ENCODE measurements at places on chromosomes 4 and X.

DNA sequence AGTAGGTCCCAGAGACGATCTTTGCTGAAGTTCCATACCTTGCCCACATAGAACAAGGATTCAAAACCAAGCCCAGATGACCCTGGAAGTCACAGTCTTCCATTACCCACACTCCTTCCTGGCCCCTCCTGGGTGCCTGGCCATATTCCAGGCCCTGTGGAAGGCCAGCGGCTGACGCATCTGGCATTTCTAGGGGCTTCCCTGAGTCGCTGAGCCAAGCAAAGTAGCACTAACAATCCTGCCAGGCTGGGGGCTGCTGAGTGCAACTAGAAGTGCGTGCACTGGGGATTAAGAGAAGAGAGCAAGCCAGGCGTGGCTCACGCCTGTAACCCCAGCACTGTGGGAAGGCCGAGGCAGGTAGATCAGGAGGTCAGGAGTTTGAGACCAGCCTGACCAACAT, 175.2 kb upstream of the CPEB2 start:
- no peak for DNase-seq

DNA sequence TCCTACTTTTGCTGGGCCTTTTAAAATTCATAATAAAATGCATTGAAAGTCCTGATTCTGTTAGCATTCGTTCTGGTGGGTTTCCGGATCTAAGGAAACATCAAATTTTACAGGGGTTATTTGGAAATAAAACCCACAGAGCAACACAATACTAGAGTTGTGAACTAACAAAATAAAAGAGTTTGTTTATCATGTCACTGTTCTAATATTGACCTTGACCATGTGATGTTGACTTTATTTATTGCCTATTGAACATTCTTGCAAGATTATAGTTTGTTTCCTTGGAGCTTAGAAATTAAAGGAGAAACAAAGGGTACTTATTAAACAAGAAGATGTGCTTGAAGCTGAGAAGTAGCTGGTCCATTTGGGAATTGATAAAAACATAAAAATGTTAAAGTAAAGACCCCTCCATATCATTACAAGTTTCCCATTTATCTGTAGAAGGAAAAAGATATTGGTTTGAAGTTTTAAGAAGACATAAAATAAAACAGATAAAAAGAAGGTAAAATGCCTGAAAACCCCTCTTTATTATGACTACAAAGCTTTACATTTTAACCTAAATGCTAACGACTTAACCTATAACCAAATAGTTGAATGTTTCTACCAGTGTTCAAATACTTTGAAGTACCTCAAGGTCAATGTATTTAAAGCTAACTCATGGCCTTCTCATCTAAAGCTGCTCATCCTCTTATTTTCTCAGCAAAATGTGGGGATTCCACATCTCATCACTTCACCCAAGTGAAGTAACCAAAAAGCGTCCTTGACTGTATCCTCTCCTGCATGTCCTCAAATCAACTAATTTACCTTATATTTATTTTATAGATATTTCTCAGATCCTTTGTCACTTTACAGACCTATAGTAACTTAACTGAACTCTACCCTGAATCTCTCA, 179.6 kb downstream of the GASK1B start:
- DNase-seq: no peak

- DNase-seq: peak; percentile 76
Measured at GRCh38 chr4:3340700-3341083, 47.9 kb downstream of the RGS12 start.

DNA sequence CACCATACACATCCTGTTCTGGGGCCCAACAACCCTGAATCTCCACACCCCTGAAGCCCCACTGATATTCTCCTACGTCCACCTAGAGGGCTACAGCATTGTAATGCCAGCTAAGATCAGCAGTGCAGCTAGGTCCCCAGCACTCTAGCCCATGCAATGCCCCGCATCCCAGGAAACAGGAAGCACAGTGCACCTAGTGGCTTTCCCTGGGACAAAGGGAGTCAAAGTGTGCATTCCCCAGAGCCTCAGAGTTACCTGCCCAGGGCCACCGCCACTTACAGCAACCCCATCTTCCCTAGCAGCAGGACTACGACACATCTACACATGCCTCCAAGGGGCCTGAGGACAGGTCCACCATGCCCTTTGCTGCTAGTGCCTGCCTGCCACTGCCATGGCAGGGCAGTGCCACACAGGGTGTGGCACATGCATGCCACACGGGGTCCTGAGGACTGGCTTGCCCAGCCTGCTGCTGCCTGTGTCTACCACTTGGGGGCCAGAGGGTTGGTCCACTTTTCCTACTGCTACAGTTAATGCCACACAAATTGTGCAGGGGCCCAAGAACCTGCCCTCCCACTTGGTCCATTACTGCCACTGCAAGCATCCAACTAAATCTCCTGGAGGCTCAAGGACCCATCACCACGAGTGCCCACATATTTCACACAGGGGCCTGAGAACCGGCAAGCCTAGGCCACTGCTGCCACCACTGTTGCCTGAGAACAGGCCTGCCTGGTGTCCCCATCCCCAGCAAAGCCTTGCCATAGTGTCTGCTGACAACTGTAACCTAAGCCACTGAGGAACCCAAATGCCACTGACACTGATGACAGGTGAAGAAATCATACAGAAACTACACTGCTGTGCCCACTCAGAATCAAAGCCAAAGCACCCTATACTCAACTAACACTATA, 23.7 kb downstream of the TLR6 start:
- DNase-seq: no peak

- DNase-seq: no peak
Measured at GRCh38 chrX:131264665-131265064, 24.4 kb downstream of the IGSF1 start.

DNA sequence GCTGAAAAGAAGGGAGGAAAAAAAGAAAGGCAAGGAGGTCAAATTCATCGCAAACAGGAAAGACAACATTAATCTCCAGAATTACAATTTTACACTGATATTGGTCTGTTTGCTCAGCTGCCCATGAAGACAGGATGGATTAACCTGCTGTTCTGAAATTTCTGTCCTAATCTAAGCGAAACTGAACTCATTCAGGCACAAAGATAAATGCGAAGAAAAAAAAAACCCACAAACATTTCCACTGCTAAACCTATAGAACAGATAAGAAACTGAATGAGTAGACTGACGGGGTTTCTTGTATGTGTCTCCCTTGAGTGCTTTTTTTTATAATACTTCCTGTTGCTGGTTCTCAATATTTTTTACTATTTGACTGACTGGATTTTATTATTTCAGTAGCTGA, 251.8 kb upstream of the FTHL17 start:
- no peak for DNase-seq
